Anterior cingulate cortex (tissue), 58 donors: ENCODE measurements at places on chromosomes 13 and 19.

- no peak for DNase-seq
Measured at GRCh38 chr19:12112701-12113100, 27.4 kb downstream of the ZNF20 start.

DNA sequence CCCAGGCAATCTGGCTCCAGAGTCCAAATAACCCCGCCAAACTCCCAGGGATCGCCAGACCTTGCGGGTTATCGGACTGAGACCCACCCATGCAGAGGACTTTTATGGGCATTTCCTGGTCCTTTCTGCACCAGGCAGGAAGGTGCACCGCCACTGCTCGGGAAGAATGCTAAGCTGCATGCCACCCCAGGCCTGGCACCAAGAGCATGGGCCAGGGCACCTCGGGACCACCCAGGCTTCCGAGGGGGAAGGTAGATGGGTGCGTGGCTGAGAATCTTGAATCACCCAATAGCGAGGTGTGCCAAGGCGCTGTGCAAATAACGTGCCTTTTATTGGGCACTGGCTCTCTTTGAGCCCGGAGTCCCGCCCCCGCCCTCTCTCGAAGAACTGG lies 422 bp upstream of the ZNF575 start:
- DNase-seq, result no peak

DNA sequence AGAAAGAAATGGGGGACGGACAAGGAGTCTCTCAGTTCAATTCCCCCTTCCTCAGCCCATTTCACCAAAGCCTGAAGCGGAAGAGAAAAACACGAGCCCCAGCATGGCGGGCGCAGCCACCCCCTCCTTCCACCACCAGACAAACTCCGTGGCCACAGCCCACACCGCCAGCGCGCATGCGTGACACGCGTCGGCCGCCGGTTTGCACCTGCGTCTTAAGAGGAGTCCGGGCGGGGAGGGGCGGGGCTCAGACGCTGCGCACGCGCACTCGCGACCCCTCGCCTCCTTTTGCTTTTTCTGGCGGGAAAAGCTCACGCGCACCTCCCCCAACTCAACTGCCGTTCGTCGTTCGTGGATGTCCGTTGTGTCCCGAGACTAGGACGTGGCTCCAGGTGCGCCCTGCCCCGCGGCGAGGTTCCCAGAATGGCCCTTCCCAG lies at the start of gene KASH5:
Gene KASH5, plus strand, starts transcription at position 314 of the 437 bp plus-strand sequence. CDS start 2,635 bp downstream, outside the sequence.
- peak; percentile 22 for DNase-seq

- DNase-seq, result no peak
Measured at GRCh38 chr13:49855930-49856329, 63.4 kb upstream of the KPNA3 start.

DNA sequence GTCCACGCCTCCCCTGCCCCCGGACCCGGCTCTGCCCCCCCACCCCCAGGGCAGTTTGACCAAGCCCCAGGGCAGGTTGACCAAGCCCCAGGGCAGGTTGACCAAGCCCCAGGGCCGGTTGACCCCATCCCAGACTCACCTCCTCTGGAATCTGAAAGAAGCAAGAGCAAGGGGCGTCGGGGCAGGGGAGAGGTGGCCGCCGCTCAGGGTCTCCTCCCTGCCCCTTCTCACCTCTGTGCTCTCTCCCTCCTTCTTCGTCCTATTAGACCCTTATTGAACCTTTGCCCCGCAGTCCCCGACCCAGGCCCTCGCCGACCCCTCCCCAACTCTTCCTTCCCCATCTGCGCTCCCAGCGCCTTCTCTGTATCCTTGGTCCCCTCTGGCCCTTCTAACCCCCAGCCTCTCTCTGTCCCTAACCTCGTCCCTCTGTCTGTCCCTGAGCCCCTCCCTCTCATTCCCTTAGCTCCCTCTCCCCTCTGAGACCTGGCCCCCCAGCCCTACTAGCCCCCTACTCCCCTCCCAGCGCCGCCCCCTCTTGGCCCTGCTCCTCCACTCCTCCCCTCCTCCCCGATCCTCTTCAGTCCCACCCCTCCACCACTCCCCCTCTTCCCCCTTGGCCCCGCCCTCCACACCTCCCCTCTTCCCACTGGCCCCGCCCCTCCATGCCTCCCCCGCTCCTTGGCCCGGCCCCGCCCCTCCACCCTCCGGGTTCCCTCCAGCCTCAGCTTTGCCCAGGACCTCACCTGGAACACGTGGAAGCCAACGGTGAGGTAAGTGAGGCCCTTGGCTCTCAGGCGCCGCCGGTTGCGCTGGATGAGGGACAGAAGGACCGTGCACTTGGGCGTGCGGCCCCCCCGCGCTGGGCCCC lies 7.6 kb downstream of the CAPN12 start:
- no peak for DNase-seq

DNA sequence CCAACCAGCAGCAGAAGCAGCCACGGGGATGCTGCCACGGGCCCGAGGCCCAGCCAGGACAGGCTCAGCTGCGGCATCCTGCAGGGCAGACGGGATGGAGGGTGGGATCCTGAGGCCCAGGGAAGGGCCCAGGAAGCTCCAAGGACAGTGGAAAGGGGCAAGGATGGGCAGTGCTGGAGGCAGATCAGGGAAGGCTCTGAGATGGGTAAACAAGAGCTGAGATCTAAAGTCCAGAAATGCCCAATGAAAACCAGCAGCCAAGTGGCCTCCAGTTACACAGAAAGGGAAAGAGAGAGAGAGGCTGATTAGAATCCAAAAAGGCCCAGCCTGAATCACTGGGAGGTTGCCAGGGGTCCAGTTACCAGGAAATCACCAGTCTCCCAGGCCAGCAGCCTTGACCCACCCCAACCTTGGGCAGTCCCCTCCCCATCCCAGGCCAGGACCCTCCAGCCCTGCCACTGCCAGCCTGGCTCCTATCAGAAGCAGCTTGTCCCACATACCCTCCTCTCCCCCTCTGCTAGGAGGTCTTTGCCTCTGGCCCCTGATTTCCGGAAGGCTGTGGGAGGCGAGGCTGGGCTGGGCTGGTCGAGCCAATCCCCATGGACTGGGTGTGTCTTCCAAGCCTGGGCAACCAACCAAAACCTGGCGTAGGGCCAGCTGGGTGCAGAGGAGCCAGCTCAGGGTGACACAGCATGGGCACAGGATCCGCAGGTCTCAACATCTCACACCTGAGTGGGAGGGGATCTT lies at the start of gene CYP4F11:
Gene CYP4F11, minus strand, starts transcription at position 198 of the 747 bp plus-strand sequence. Its CDS starts 121 bp downstream, at position 77.
- DNase-seq, result peak; percentile 63

GRCh38 chr13:35356572-35356971 lies 119.9 kb downstream of the MAB21L1 start:
- no peak for DNase-seq

- no peak for DNase-seq
Measured at GRCh38 chr13:105894697-105895096, 640.8 kb downstream of the EFNB2 start.

GRCh38 chr13:98450026-98450425 lies 126.9 kb downstream of the STK24 start:
- no peak for DNase-seq

DNA sequence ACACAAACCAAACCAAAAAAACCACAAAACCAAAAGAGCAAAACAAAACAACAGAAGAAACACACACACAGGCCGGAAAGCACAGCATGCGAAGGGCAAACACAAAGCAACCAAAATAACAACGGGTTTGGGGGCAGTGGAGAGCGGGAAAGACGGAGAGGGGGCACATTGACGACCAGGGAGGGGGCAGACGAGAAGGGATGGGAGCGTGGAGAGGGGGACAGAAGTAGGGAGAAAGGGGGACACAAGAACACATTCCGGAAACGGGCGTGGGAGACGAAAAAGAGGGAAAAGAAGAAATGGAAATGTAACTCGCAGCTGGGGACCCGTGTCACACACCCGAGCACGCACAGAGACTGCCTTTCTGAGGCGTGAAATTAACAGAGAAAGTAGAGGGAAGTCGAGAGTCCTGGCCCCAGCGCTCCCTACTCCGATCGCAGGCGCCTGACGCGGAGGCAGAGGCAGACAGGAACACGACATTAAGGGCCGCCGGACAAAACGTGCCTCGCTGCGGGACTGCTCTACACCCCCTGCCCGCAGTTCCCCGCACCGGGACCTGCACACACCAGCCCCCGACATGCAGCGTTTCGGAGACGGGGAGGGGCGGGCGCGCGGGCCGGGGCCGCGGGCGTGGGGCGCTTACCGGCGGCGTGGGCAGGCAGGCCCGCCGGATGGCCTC lies 652 bp downstream of the POU4F1 start:
- DNase-seq, result no peak

GRCh38 chr19:4077800-4078684 lies 11.3 kb upstream of the ZBTB7A start:
- DNase-seq, result no peak

- DNase-seq, result no peak
Measured at GRCh38 chr13:37663724-37664123, 65.2 kb upstream of the POSTN start.

DNA sequence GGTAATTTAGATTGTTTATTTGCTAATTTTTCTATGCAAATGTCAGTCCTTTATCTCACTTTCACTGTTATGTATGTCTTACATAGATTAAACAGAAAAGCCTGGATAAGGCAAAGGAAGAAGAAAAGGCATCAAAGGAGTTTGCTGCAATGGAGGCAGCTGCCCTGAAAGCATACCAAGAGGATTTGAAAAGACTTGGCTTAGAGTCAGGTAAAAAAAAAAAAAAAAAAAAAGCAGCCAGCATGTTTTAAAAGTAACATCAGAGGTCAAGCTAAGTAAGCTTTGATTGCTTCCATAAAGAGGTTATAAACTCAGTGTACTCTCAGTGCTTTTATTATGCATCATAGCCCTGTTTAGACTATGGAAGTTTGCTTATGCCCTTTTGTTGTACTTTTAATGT lies 3.8 kb downstream of the WBP4 start:
- no peak for DNase-seq

DNA sequence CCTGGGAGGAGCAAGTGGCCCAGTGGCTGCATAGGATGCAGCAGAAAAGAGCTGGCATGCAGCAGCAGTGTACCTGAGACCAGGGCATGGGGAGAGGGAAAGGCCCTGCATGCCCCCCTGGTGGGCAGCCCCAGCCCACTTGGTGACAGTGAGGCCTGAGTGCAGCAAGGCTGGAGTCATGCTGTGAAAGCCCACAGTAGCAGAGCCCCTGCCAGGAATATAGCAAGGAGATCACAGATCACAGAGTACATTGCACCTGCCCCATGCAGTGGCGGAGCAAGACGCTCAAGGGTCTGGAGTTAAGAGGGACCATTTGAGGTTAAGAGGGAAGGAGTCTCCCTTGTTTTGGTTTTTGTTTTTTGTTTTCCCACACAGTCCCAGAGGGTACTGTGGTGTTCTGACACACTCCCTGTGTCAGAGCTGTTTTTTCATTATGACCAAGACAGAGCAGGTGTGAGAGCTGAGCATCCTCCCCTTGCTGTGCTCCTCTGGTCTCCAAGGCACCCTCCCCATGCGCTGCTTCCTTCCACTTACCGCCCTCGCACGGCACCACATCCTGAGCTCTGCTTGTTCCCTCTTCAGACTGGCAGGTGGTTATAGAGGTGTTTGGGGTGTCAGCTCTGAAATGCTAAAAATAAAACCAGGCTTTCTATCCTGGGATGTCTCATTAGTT lies 85.0 kb upstream of the UBL3 start:
- no peak for DNase-seq

DNA sequence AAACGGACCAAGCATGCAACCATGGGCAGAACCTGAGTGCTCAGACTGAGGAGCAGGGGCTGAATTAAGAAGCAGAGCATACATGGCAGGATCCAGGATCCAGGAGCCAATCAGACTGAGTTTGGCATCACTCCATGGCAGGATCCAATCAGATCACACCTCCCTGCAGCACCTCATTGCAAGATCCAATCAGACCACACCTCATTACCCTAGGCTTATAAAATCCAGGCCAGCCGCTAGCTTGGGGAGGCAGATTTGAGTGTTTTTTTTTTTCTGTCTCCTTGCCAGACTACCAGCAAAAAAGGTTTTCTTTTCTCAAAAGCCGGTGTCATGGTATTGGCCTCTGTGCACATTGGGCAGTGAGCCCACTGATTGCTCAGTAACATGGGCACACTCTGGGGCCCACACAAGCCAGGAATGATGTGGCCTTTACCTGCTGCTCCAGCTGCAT lies 127.9 kb upstream of the GJB6 start:
- no peak for DNase-seq

- no peak for DNase-seq
Measured at GRCh38 chr19:46288896-46289588, 7.8 kb upstream of the HIF3A start.
